ENCODE measurements at places on chromosomes 6 and 20.

GRCh38 chr6:41801380-41801779, 13.9 kb downstream of the TOMM6 start:
- no peak for DNase-seq

- DNase-seq = no peak
Observed at GRCh38 chr6:40330301-40330721, 256.9 kb downstream of the LRFN2 start.

GRCh38 chr6:13411484-13411883, 75.9 kb downstream of the GFOD1 start:
- no peak for DNase-seq

- DNase-seq = no peak
Observed at GRCh38 chr6:90397047-90397446, 100.4 kb upstream of the BACH2 start.

- no peak for DNase-seq
Observed at GRCh38 chr20:49489688-49490087, 7.2 kb upstream of the KCNB1 start.

- no peak for DNase-seq
Observed at GRCh38 chr6:145272246-145272645, 463.1 kb downstream of the EPM2A start.

- no peak for DNase-seq
Observed at GRCh38 chr20:967796-968742, 34.0 kb downstream of the RSPO4 start.

GRCh38 chr6:14930366-14930989, 315.4 kb upstream of the JARID2 start:
- no peak for DNase-seq

- no peak for DNase-seq
Observed at GRCh38 chr6:125117818-125118217, 35.8 kb upstream of the TPD52L1 start.

DNA sequence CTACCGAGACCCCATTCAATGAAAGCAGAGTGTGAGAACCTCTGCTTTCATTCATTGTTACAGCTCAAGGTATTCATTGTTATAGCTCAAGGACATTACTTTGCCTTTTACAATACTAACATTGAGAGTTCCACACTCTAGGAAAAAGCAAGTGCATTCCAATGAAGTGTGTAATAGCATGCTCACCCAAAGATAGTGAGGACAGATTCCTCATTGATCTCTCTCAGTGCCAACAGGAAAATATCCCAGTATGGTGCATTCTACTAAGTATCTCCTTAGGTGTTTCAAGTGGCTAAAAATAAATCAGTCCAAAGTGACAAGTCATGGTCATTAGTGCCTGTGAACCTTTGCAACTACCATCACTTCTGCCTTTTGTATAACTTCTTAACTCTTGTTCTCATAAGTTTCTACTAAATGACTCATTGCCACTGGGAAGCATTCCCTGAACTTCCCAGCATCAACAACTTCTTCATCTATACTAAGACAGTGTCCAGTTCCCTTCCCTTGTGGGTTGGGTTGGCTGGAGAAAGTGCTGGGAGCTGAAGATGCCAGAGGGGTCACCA, 140.7 kb upstream of the STXBP5 start:
- no peak for DNase-seq

DNA sequence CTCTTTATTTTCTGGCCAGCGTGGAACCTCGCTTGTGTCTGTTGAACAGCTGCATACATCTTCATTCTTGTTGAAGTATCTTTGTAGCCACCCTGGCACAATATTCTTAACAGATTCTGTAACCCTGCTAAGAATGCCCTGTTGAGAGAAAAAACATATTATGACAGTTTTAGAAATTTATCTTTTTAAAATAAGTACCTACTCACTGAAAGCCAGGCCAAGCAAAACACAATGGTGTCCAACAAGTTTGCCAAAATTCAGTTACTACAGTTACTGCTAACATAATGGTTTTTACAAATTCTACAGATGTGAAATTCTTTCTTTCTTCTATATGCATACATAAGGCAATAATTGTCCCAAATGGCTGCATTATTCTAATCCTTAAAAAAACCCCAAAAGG, 18.2 kb downstream of the NUP153 start:
- no peak for DNase-seq

- no peak for DNase-seq
Observed at GRCh38 chr6:132746048-132746447, 11.7 kb downstream of the VNN2 start.

DNA sequence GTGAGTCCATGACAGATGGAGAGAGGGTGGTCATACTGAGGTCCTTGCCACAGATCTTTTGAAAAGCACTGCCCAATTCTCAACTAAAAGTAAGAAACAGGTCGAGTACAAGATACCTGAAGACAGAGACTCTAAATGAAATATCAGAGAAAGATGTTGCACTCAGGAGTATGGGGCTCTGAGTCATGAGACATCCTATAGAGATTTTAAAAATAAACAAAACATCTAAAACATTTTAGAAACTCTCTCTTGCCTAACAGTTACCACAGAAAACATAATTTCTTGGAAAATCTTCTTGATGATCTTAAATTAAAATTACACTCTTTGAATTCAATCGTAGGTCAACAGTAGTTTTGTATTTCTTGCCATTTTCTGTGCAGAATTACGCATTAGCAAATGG, 348.9 kb upstream of the MARCKS start:
- DNase-seq = no peak

GRCh38 chr6:43278524-43279078, 19.5 kb upstream of the SLC22A7 start:
- no peak for DNase-seq

- no peak for DNase-seq
Observed at GRCh38 chr6:73614802-73615201, 39.0 kb downstream of the SLC17A5 start.
